ENCODE measurements at places on chromosomes 3 and 15.

DNA sequence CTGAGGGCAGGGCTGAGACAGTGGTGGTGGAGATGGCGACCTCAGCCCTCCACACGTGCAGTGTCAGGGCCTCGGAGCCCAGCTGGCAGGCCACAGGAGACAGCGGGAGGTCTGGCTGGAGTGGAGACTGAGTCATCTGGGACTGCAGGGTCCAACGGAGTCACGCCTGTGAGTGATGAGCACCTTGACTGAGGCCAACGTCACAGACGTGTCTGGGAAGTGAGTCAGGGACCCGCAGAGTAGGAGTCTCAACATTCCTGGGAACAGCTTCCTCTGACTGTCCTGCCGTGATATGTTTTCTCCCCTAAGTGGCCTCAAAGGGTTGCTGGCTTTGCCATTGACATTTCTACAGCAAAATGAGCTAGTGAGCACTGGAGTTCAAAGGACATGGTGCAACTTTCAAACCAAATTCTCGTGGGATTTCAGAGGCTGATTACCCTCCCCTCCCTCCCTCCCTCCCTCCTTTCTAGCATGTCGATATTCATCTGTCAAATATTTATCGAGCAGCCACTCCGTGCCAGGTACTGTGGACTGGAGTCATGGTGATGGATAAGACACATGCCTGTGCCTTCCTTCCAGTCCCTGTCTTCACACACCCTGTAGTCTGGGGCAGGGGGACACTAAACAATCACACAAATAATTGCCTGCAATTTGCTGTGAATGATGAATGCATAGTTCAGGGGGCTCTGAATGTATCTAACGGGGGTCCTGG, 53.3 kb upstream of the AMOTL2 start:
- DNase-seq, result no peak

GRCh38 chr3:172062761-172063160, 23.4 kb downstream of the FNDC3B start:
- no peak for DNase-seq

DNA sequence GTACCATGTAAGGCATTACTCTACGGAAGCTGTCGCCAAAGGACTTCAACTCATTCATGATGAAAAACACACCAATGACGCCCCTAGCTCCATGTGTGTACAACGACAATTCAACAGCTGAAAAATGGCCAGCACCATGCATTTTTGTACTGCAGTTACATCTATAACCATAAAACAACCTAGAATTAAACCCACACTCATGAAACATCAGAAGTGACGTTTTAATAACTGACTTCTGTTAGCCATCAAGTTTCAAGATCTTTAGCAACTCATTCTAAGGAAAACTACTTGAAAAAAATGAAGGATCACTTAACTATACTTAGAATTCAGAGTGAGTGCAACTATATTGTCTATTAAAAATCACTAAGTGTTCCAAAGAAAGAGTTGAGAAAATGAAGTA, 84.9 kb downstream of the RFTN1 start:
- no peak for DNase-seq

- no peak for DNase-seq
Measured at GRCh38 chr15:42100021-42100800, 5.8 kb upstream of the PLA2G4D start.

DNA sequence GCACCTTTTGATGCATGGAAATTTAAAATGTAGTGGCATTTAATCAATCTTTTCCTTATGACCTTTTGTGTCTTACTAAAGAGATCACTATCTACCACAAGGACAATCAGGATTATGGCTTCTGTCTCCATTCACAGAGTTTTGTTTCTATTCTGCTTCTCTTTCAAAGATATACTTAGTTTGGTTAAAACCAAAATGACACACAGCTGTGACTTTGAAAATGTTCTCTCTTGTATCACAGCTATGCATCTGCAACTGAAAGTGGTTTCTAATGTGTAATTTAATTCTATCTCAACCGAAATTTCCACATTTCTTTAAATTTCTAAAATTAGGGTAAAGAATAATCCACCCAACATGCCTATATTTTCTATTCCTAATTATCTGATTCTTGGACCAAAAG, 27.7 kb downstream of the HLTF start:
- DNase-seq, result no peak

GRCh38 chr3:152243721-152244516, 24.8 kb upstream of the MBNL1 start:
- DNase-seq, result no peak

GRCh38 chr3:16608816-16609215, 3.6 kb upstream of the DAZL start:
- DNase-seq, result no peak

DNA sequence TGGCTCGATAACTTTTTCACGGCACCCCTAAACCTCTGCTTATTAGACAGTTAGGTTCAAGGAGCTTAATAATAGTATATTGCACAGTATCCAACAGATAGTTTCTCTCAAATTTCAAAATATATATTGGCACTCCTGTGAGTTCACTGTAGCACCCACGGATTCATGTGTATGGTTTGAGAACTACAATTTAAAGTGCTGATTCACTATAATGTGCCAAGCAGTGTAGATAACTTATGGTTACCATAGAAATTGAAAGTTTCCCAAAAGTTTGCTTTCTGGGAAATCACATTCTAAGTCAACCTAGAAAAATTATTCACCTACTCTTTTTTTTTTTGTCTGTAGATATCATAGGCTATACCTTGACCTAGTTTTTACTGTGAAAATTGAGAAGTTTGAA, 86.6 kb downstream of the GAP43 start:
- no peak for DNase-seq

- DNase-seq, result no peak
Measured at GRCh38 chr3:55616803-55617202, 129.7 kb upstream of the WNT5A start.

DNA sequence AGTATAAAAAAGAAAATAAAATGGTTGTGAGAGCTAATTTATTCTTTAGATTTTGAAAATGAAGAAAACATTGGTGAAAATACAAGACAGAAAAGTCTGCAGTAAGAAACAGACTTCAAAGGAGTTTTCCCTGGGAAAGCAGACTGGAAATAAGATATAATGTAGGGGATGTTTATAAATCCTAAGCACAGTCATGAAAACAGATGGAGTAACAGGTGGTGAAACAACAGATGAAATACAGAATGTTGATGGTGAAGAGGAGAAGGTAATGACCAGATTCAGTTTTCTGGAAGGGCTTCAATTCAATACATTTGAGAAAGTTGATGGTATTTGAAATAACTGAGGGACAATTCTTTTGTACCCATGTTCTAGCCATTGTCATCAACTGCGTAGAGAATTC, 353.9 kb downstream of the CHL1 start:
- DNase-seq, result no peak

Data from right hindlimb (tissue), 1 donor.